ENCODE measurements at places on chromosomes 12 and 14.

GRCh38 chr12:65339161-65339560, 60.7 kb downstream of the MSRB3 start:
- DNase-seq = no peak

DNA sequence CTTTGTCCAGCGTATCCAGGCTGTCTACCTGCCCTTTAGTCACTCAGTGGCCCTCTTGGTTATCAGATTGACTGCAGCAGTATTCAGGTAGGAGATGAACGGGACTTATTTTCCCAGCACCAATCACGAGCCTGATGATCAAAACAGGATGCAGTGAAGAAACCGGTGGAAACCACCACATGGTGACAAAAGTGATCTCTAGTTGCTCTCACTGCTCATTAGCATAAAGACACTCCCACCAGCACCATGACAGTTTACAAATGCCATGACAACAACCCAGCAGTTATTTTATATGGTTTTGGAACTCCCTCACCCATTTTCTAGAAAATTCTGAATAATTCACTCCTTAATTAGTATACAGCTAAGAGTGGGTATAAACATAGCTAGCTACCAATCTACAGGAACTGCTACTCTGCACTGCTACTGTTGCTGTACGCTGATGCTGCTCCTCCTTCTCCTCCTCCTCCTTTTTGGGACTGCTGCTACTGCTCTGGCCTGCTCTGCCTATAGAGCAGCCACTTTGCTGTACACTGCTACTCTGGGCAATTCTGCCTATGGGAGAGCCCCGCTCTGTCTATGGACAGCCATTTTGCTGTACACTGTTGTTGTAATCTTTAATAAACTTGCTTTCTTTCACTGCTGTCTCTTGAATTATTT, 142.5 kb upstream of the SSTR1 start:
- no peak for DNase-seq

DNA sequence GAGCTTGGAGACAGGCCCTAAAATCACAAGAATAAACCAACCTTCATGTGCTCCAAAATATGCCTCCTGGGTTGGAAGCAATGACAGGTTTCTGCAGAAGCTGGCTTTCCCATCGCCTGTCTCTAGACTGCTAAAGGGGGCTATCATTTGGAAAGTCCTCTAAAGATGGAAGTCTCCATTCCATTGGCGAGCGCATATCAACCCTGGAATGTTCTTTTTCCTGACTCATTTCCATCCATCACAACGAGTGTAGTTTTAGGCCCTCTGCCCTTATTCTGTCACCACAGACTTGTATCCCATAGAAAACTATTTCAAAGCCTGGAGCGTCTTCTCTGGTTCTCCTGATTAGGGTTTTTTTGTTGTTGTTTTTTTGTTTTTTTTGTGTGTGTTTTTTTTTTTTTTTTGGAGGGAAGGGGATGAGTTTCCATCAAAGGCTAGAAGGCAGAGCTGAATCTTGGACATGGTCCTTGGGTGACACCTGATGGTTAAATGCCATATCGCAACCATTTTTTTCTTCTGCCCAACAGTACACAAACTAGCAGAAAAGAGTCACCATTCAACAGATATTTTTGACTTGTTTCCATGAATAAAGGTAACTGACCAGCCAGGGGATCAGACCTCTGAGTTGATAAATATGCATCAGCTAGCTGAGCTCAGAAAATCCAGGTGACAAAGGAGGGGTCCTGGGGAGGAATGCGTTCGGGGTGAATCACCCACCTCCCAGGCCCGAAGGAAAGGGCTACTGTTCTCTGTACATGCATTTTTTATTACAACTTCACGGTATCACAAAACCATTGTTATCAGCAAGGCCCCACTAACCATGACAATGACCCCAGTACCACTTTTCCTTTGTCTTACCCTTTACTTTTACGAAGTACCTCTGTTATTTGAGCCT, 40.5 kb downstream of the KCNA5 start:
- peak; percentile 73 for DNase-seq

GRCh38 chr12:108967869-108968540, 52.9 kb downstream of the SVOP start:
- DNase-seq = peak; percentile 62

- DNase-seq = no peak
These were observed 30.5 kb upstream of the FZD10 start for GRCh38 chr12:130131801-130132200.

- DNase-seq = no peak
These were observed 165.5 kb upstream of the NOS1 start for GRCh38 chr12:117526757-117527478.

DNA sequence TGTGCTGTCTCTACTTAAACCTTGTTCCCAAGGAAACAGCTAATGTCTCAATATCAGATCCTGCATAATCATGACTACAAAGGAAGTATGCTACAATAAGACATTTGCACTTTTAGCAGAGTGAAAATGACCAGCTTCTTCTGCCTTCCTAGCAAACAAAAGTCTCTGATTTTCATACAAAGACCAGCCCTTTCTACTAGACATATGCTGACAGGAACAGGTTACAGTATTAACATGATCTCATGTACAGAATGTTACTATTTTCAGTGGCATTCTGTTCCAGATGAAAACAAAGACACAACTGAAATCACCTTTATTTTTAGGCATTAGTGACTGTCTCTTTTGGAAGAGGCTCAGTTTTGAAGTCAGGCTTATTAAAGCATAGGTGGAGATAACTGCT, 228.6 kb downstream of the MED13L start:
- DNase-seq = no peak

DNA sequence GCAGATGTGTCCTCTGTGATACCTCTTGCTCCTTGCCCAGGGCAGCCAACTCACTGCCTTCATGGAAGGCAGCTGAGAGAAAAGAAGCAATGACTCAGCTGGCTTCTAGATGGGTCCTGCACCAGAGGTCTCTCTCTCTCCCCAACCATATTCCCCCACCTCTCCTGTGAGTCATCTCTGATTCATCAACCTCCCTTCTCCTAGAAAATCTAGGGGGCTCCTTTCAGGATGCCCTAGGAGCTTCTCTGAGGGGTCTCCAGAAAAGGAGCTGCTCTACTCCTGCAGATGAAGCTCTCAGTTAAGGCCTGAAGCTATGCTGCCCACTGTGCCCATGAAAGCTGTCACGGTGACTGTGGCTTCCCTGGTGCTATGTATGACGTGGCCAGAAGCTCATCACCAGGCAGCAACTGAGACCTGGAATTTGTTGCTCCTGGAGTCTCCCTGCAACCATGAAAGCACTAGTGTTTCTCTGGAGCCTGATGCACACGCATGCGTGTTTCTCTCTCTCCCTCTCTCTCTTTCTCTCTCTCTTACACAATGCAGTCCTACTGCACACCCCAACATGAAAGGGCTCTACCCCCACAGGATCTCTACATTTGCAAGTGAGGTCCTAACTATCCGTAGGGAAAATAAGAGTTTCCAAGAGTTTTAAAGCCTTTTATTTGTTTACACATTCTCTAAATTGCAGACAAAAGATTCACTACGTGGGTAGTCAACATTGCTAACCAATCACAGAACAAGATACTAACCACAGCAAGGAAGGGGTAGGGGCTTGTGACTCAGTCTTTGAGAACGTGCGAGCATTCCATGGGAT, 285.3 kb downstream of the DPF3 start:
- DNase-seq = peak; percentile 7

DNA sequence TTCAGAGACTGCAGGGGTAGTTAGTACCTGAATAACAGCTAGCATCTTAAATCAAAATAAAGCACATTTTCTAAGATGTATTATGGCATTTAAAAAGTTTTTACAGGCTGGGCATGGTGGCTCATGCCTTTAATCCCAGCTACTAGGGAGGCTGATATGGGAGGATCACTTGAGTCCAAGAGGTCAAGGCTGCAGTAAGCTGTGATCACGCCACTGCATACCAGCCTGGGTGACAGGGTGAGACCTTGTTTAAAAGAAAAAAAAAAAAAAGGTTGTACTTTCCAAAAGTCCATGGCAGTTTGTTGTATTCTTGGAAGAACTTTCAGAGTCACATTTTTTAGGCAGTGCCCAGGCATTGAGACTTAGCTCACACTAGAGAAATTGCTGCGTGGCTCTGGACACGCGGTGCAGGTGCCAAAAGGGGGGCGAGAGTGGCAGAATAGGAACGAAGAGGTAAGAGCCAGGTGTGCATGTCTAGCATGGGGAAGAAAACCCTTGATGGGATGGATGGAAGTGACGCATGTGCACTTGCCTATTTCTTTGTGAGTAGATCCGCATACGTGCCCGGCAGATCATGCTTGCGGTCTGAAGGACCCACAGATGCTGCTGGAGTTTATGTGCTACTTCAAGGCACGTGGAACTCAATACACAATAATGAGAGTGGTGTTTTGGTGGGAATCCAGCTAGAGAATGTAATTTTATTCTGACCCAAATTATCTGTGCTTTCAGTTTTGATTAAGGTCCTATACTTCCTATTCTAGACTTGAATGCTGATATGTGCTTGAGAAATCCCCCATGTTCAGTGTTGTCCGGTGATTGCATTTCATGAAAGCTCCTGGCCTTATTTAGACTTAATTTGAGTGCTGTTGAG, 11.9 kb downstream of the ANKRD13A start:
- DNase-seq = no peak

GRCh38 chr12:40499856-40500255, 192.4 kb upstream of the CNTN1 start:
- no peak for DNase-seq

- no peak for DNase-seq
These were observed 100.9 kb downstream of the KIF26A start for GRCh38 chr14:104239185-104239775.

DNA sequence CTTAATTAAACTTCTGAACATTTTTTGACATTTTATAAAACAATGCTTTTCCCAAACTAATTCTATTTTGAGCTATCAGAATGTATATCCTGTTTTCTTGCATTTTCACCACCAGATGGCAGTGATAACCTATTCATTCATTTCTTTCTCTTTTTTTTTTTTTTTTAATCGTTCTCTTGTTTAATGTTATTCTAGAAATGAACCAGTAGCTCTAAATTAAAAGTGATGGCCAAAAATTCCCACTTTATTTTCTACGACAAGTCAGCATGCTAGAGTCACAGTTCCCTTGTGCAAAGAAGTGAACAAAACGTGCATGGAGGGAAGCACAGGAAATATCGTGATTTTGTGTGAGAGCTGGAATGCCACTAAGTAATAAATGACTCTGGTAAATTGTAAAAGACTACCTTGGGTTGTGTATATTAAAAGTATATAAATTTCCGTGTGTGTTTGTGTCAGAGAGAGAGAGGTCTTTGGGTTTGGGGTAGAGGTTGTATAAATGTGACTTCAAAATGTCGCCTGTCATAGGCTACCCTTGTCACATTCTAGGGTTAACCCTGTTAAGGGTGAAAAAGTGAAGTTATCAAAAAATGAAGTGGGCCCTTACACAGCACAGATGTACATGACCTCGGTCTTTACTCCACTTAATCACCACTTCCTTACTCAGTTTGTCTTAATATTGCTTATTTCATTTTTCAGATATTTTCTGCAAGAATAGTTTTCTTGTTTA, 40.4 kb upstream of the LDHB start:
- peak; percentile 37 for DNase-seq

DNA sequence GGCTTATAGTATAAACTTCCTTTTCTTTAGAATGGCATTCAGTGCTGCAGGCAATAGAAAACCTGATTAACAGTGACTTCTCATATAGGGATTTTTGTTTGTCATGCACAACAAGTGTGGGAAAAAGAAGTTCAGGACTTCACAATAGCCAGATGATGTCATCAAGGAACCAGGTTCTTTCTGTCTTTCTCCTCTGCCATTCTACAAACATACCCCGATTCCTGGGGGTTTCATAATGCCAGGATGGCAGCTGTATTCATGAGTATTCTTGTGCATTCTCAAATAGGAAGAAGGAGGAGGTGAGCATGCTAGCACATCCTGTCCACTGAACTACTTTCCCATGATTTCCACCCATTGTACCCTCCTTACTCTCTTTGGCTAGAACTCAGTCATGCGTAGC, 182.7 kb upstream of the EEA1 start:
- no peak for DNase-seq

GRCh38 chr14:25038044-25038668, 11.8 kb downstream of the STXBP6 start:
- no peak for DNase-seq

DNA sequence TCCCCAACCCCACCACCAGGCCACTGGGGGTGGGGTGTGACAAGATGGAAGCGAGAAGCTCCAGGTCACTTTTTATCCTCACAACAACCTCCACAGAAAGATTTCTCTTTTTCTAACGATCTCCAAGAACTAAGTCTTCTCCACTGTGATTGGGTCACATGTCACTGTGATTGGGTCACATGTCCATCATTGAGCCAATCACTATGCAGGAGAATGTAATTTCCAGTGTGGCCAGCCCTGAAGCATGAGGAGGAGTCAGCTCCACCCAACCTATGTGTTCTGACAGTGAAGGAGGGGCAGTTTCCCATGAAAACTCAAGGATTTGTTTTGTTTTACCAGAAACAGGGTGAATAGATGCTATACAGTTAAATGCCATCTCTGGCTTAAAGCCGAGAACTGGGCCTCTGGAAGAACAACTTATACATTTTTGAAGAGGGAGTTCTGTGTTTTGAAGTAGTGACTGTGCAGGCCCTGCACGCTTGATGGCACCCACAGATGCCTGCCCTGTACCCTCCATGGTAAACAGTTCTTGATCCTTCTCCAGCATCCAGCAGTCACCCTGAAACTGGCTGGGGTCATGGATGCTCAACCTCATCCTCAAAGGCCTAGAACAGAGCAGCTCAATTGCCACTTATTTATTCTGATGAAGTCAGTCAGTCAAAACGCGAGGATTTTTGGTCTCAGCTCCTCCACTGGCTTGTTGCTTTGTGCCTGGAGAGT, 180.4 kb upstream of the BMP4 start:
- no peak for DNase-seq

GRCh38 chr12:694734-695503, 31.7 kb upstream of the NINJ2 start:
- DNase-seq = peak; percentile 72

DNA sequence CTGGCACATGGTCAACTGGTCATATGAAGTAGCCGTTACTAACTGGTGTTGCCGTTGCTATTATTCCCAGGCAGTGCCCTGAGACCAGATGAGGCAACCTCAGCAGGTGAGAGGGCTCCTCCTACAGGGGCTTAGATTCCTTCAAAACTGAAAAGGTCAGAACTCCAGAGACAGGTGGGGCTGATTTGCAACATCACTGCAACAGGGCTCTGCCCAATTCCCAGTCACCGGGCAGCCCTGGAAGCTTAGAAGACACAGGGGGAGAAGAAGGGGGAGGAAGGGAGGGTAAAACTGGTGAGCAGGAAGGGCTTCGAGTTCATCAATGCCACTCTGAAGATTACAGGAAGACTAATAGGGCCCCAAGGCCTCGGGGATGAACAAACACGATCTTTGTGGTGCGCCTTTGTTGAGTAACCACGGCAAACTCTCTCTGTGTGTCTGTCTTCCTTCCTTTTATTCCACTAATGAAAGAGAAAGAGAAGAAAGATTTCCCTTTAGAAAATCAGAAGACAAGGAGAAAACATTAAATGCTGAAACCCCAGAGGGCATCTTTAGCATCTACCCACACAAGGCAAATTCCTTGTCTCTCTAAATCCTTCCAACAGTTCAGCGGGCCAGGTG, 749.1 kb upstream of the TBX3 start:
- no peak for DNase-seq

- no peak for DNase-seq
These were observed 11.9 kb downstream of the CACNA2D4 start for GRCh38 chr12:1906579-1906978.

Measured in pons (tissue), 1 donor.